CD4-positive, alpha-beta T cell treated with Interleukin-21 for 1 hour (primary cell): ENCODE measurements at places on chromosomes 3 and 15.

GRCh38 chr3:75631541-75631940 lies 32.6 kb upstream of the FRG2C start:
- DNase-seq: no peak

DNA sequence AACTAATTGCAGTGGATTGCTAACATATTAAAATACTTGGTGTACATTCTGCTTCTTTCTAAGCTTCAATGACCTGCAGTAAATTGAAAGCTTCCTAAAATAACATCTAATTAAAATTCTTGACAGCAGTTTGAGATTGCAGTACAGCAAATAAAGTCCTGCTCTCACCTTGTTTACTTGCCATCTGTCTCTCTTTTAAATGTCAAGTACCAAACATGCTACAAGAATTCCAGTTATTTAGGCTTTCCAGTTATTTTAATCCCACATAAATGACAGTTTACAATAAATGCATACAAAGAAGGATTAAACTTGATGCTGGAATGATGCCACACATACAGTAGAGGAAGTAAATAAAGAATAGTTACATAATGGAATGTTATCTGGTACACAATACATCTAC lies 33.2 kb downstream of the CBLB start:
- no peak for DNase-seq

GRCh38 chr15:73119478-73119877 lies 67.2 kb downstream of the NEO1 start:
- no peak for DNase-seq

DNA sequence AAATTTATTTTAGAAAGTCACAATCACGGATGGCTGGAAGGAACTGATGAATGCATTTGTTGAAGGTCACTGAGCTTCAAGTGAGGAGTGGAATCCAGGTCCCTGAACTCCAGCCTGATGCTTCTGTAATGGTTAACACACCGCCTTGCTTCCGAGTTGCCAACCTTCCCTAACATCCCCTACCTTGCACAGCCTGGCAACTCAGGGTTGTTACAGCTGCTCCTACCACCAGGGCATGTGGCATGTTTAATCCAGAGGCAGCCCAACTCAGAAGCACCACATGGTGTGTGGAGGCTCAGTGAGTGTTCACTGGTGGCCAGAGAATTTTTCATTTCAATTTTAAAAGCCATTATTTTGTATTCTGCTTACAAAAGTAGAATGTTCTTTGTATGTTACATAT lies 4.9 kb downstream of the TM2D3 start:
- no peak for DNase-seq

DNA sequence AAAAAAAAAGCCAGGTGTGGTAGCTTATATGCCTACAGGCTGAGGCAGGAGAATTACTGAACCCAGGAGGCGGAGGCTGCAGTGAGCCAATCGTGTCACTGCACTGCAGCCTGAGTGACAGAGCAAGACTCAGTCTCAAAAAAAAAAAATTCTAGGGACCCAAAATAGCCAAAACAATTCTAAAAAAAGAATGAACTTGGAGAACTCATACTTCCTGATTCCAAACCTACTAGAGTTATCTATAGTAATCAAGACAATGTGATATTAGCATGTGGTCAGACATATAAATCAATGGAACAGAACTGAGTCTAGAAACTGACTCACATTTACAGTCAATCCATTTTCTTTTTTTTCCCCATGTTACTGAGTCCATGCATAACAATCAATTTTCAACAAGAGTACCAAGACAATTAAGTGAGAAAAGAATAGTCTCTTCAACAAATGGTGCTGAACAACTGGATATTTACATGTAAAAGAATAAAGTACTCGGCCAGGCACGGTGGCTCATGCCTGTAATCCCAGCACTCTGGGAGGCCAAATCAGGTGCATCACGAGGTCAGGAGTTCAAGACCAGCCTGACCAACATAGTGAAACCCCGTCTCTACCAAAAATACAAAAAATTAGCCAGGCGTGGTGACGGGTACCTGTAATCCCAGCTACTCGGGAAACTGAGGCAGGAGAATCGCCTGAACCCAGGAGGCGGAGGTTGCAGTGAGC lies 11.9 kb downstream of the PRKAR2A start:
- DNase-seq: no peak

DNA sequence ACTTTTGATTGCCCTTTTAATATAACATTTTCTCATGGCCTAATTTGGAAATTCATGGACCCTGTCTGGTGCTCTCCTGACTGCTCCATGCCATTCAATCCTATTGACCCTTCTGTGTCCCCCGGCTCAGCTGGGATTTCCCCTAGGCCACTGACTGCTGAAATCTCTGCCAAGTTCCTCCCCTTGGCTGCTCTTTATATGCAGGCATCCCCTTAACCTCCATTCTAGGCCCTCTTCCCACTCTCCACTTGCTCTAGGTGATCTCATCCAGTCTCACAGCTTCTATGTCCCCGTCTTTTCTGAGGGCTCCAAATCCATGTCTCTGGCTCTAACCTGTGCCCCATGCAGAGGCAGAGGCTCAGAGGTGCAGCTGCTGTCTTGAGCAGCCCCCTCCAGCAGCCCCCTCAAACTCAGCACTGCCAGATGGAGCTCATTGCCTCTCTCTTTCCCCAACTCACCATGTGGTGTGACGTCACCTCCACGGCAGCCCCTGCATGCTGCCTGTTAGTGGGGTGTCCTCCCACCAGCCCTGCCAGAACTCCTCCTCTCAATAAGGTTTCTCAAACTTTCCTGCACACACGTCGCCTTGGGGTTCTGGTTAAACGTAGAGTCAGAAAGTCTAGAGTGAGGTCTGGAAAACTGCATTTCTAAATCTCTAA lies 6.6 kb downstream of the FSD2 start:
- no peak for DNase-seq

GRCh38 chr3:44175070-44175469 lies 66.6 kb upstream of the TOPAZ1 start:
- DNase-seq: no peak

- no peak for DNase-seq
These were observed 180.9 kb upstream of the TLE3 start for GRCh38 chr15:70278644-70279043.

GRCh38 chr3:66380200-66380932 lies 120.5 kb downstream of the LRIG1 start:
- DNase-seq: no peak

DNA sequence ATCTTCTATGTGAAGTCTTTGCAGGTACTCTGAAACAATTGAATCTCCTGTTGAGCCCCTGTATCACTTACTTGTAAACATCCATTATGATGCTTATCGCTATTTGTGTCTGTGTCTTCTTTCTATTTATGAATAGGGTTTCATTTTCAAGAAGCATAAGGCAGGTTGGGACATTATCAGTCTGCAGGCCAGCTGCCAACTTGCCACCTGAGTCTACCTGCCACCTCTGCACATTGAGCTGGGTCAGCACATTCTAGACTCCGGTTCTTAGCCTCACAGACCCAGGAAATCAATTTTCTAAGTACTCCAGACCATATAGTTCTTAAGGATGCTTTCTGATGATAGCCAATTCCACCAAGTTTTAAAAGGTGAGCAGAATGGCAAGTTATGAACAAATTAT lies 105.7 kb upstream of the MCTP2 start:
- DNase-seq: no peak
